ENCODE measurements at places on chromosomes 13 and 19.

- no peak for DNase-seq
Measured at GRCh38 chr13:111286749-111287148, 33.7 kb upstream of the TEX29 start.

GRCh38 chr13:20247963-20248362, 15.8 kb upstream of the GJB6 start:
- DNase-seq: no peak

DNA sequence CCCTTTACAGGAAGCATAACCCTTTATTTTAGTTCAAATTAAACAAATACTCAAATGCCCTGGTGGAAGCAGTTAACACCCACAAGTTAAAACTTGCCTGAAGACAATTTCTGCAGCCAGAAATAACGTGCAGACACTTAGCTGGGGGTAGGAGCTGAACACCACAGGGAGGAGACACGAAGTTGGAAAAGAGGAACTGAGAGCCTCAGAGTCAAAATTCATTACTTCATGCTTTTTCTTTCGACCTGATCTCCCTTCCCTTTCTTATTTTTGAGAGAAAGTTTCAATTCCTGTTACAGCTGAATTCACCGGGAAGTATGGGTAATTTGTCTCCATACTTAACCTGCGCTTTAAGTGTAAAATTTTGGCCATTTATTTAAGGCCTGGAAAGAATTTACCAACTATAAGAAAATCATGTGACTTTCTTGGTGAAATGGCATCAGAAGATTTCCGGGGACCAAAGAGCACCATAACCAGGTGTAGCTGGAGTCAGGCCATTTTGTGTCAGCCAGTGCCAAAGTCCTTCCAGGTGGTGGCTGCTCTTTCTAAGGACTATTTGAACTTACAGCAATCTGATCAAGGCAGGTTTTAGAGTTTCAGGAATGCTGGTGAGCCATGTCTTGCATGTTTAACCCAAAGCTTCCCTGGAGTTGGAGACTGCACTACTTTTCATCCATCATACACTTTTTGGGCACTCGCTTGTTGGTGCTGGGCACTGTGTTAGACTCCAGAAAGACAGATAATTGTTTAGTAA, 46.5 kb upstream of the RCBTB2 start:
- DNase-seq: no peak

DNA sequence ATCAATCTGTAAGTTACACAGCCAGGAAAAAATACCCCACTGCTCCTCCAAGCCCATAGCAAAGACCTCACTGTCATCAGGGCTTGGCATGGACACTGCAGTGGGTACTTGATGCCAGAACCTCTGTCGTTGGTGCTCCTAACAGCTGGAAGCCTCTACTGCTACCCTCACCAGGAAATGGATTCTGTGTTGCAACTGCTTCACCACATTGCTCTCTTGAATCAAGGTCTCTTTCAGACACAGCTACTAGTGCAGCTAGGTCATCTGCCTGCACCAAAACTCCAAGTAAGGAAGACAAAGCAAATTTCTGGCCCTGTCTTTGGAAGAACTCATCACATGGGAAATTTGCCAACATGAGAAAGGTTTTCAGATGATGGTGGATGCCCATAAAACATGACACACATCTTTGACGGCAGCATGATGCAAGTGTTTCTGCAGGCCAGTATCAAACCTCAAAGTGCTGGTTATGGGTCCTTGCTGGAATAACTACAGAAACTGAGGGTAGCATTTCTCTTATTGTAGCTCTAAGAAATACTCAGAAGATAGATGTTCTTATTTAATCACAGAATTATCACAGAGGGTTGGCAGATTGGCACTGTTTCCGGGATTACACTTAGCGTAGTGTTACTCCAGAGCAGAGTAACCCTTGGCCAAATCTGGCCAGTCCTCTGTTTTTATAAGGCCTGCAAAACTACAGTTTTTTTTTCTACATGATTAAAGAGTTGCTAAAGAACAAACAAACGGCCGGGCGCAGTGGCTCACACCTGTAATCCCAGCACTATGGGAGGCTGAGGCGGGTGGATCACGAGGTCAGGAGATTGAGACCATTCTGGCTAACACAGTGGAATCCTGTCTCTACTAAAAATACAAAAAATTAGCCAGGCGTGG, 12.9 kb upstream of the PCCA start:
- DNase-seq: no peak

GRCh38 chr13:31377946-31378345, 178.2 kb downstream of the B3GLCT start:
- DNase-seq: no peak

- DNase-seq: no peak
Measured at GRCh38 chr13:32267836-32268439, 47.2 kb downstream of the ZAR1L start.
